ENCODE measurements at places on chromosomes 1 and 21.

GRCh38 chr1:17588048-17588871, 48.8 kb downstream of the ARHGEF10L start:
- no peak for DNase-seq

DNA sequence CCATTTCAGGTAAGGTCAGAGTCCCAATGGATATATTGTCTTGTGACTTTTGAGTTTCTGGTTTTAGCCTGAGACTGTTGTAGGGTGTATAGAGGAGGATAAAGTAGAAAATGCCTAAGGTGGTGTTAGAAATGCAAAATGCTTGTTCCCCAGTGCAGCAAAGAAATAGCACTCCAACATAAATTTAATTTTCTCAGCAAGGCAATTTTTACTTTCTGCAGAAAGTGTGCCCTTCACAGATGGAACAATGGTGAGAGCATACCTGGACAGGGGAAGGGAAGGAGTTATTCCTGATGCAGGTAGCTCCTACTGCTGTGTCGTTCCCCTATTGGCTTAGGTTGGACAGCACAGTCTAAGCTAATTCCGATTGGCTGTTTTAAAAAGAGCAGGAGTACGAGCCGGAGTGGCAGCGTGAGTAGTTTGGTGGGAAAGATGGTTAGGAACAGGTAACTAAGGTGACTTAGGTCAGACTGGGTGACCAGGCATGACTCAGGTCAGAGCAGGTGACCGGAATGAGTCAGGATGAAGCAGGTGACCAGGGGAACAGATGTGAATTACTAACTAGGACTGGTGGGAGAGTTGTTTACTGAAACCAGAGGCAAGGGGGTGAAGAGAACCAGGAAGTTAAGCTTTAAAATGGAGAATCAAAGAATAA, 21.5 kb downstream of the SPATA45 start:
- DNase-seq = no peak

- DNase-seq = no peak
Observed at GRCh38 chr1:99645699-99646531, at the start of gene PALMD. Gene PALMD, plus strand, starts transcription at chr1:99646113. Its CDS starts 205 bp downstream, at chr1:99646318.

DNA sequence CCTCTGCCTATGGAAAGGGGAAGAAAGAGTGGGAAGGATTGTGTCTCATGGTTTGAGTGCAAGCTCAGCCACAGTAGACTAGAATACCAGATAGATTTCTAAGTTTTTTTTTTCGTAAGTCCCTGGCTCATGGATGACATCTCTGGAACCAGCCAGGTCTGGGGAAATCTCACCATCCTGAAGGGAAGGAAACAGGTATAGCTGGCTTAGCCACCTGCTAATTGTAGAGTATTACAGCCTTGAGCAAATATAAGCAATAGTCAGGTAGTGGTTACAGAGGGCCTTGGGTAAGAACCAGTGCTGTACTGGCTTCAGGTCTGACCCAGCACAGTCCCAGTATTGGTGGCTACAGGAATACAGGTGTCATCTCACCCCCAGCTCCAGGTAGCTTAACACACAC, 500.9 kb upstream of the PRMT6 start:
- DNase-seq = no peak

- DNase-seq = no peak
Observed at GRCh38 chr1:17434601-17435000, 4.9 kb downstream of the RCC2 start.

DNA sequence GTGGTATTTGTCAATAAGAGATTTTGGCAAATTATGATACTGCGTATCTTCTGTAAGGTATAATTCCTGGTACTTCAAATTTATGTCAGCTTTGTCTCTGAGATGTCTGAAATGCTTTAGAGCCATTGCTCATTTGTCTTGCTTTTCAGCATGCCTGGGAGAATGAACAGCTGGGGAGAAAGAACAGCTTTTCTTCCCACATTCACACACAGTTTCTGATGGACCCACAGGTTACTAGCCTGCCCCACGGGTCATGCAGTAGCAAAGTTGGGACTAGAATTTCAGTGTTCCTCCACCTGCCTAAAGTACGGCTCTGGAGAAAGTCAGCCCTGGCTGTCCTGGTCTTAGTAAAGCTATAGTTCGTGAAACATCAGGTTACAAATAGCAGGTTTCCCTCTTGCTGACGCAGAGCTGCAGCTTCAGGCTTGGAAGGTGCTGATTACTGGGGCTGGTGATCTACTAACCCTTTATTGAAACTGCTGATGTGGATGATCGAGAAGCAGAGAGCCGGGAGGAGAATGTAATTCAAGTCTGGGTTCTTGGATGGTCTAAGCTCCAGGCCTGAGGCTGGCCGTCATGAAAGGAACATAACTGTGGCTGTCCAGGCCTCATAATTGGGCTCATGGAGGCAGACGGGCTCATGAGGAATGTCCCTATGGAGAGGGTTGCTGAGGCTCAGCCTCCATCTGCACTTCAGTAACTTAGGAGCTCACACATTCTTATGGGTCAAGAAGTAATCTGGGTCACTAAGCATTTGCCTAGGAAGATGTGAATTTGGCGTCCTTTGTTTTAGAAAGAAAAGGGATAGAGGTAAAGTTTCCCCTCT, 12.4 kb downstream of the GALNT2 start:
- no peak for DNase-seq

DNA sequence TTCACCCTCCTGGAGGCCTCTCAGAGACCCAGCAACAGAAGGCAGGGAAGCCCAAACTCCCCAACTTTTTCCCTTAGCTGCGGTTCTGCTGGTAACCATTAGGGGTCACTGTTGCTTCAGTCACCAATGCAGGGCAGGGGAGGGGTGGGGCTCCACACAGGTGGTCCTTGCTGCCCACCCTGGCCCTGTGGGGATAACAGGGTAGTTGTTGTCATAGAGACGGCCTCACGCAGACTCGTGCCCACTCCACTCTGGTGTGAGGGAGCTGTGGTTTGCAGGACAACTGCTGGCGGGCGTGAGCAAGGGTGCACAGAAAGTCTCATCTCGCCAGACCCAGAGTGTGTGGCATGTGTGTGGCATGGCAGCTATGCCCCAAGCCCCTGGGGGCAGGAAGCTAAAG, 19.9 kb downstream of the INSRR start:
- peak; percentile 38 for DNase-seq

- no peak for DNase-seq
Observed at GRCh38 chr1:233299450-233299849, 3.9 kb upstream of the PCNX2 start.

Data from activated CD4-positive, CD25-positive, alpha-beta regulatory T cell treated with anti-CD3 and anti-CD28 coated beads, Interleukin-2, amount 50 U/mL, for 16 hours (primary cell).